ENCODE measurements at places on chromosomes 1 and 21.

DNA sequence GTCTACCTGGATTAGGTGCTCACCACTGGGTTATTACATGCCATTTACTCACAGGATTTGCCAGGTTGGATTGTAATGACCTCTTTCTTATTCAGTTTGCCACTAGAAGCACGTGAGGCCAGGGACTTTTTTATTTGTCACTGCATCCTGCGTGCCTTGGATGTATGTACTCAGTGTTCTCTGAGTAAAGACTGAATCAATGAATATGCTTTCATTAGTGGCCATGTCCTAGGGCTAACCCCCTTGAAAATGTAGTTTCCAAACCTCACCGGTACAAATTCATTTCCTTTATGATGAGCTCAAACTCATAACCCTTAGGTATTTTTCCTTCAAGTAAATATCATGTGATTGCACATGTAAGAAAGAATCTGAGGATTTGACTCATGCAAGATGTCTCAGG, 1.3 kb upstream of the ZP4 start:
- no peak for DNase-seq

DNA sequence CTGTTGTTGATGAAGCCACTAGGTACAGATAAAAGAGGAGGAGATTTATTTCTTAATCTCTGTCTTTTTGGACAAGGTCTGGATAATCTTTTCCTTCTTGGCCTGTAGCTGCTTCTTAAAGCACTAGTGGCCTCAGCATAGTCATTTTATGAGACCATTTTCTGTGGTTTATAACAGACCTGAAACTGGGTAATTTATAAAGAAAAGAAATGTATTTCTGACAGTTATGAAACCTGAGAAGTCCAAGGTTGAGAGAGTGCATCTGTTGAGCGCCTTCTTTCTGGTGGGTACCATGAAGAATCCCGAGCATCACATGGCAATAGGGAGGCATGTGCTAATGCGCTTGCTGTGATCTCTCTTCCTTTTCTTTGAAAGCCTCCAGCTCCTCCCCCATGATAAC, 36.7 kb upstream of the PDC start:
- DNase-seq = no peak

DNA sequence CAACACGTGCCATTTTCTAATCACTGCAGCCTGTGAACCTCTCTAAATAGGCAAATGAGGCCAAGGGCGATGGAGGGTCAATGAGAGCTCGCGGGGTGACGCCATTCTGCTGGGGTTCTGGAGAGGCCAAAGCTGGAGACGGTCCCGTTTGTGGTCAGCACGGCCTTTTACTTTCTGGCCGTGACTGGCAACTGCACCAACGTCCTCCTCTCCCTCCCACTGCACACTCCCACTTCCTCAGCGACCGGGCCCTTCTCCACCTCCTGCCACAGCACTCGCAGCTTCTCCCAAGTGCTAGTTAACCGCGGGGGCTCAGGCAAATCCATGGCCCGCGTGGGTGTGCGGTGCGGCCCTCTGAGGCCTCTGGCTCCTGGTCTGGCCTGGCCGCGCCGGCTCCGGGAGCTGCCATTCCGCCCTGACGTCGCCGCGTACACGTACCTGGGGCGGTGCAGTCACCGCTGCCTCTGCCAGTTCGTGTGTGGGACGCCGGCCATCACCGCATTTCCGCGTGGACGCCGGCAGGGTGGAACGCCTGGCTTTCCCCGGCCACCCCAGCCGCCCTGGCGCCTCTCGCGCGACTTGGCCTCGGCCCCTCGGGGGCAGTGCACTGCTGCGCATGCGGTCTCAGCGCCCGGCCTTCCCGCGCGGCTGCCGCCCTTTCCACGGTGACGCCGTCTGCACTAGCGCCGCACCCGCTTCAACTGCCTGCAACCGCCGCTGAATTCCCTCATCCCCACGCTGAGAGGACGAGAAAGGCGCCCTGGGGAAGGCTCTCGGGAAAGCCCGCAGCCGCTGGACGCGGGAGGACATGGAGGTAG, 18.2 kb downstream of the OR2C3 start:
- DNase-seq = no peak

DNA sequence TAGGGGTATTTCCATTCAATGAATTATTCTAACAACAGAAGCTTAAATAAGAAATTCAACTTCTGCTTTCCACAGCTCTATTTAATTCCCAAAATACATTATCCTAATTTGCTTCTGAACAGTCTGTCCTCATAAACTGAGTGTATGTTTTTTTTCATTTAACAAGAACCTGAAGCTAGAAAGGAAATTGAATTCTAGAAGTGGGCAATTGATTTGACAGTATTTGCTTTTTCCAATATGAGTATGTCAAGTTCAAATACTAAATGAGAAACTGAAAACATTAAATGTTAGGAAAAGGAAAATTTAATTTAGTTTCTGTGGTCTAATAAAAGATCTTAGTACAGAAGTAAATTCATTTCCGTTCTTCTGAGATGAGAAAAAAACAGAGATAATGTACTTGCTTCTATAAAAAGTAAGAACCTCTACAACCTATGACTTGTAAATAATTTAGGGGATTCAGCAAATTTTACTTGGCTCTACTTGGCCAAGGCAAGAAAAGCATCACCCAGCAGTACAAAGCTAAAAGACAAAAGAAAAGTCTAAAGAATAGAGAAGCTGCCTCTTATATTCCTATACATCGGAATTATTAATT, 31.1 kb downstream of the RAB3GAP2 start:
- DNase-seq = no peak

DNA sequence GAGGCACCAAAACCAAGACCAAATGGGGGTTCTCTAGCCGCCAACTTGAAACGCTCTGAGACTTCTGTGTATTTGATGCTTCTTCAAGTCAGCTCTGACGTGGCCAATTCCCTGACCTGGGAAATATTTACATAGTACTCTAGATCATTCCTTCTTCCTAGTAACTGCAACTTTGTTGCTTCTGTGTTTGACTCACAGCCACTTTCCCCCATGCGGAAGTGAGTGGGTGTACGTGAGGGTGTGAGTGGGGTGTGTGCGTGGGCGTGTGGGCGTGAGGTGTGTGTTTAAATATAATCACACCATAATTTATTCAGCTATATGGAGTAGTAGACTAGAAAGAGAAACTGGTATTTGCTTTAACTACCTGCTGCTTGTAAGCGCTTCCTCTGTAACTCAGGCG, 111.0 kb downstream of the TAS1R2 start:
- DNase-seq = no peak

GRCh38 chr1:33375316-33375715, 54.4 kb upstream of the A3GALT2 start:
- DNase-seq = no peak

DNA sequence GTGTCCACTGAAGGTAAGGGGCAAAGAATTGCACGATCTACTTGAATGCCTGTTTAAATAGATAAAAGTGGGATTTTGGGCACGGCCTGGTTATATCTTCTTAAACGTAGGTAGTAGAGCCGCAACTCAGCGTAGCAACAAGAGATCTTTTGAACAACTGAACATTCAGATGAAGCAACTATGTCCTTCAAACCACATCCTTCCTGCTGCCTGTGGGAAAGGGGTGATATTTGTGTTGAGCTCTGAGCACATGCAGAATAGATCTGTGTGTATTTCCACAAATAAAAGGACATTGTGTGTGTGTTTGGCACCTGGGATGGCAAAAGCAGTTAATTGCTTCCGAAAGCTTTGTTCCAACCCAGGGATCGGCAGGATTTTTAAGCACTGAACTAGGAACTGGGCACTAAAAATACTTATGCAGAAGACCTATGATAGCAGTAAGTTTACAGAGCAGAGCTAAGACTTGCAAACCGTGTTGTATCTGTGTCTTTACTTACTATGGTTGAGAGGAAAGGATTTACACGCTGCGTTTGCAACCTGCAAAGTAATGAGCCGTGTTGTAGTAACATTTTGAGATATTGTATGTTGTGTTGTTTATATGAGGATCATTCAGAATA, 333.4 kb downstream of the CHRM3 start:
- no peak for DNase-seq

All from GM23248 (cell line).